ENCODE measurements at places on chromosomes 7 and 10.

- DNase-seq: no peak
Measured at GRCh38 chr7:147406521-147407135, 1183.9 kb upstream of the C7orf33 start.

DNA sequence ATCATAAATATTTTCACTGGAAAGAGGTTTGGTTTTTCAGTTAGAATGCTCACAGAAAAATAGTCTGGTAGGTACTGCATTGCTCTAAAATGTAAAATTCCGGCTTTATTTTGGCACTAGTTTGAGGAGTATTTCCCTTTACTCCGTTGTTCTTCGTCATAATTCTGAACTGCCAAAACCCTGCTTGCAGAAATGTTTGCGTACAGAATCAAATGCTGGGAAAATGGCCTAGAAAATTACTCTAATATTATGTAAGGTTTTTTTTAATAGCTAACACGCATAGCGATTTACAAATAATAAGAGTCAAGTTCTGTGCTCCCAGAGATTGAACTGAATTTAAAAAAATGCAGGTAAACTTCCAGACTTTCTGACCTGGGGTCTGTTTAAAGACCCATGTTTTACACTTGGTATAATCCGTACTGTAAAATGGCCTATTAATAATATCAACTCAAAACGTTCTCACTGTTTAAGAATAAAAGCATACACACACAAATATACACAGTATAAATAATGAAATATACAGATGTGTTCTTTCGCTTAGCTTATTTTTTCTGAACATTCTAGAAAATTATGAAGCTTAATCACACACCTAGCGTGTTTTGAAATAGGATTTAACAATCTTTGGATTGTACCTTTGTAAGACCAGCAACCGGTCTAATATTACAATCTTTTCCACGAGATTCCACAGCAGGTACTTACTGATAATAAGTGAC lies 23.5 kb upstream of the ANLN start:
- no peak for DNase-seq

DNA sequence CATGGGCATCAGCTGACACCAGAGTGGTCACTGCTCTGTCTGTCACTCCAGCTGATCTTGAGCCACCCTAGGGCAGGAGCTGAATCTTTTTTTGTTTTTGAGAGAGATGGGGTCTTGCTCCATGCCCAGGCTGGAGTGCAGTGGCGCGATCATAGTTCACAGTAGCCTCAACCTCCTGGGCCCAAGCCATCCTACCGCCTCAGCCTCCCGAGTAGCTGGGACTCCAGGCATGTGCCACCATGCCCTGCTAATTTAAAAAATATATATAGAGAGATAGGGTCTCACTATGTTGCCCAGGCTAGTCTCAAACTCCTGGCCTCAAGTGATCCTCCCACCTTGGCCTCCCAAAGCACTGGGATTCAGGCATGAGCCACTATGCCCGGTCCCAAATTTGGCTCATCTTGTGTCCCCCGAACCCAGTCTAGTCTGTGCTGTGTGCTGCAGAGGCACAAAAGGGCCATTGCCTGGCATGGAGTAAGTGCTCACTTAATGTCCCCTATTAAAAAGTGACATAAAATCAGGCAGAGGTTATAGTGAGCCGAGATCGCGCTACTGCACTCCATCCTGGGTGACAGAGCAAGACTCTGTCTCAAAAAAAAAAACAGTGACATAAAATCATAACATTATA lies 8.1 kb upstream of the FZD9 start:
- no peak for DNase-seq

DNA sequence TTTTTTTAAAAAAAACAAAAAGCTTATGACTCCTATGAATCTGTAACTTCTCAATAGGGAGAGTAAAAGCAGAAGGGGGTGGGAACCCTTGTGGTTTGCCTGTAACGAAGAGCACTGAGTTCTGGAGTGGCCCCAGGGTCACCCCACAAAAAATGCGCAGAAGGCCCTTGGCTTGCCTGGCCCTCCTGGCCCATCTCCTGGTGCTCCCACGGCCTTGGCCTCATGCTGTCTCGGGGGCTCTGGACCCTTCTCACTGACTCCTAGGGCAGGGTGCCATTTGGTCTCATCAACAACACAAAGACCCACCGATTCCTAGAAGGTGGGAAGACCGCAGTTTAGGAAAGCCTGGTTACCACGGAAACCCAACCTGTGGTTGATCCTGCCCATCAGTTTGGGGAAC lies 40.8 kb downstream of the ZNF467 start:
- DNase-seq: no peak

- no peak for DNase-seq
Measured at GRCh38 chr10:30055226-30055662, 4.1 kb downstream of the JCAD start.

- no peak for DNase-seq
Measured at GRCh38 chr10:69344591-69345252, 66.4 kb downstream of the HK1 start.

DNA sequence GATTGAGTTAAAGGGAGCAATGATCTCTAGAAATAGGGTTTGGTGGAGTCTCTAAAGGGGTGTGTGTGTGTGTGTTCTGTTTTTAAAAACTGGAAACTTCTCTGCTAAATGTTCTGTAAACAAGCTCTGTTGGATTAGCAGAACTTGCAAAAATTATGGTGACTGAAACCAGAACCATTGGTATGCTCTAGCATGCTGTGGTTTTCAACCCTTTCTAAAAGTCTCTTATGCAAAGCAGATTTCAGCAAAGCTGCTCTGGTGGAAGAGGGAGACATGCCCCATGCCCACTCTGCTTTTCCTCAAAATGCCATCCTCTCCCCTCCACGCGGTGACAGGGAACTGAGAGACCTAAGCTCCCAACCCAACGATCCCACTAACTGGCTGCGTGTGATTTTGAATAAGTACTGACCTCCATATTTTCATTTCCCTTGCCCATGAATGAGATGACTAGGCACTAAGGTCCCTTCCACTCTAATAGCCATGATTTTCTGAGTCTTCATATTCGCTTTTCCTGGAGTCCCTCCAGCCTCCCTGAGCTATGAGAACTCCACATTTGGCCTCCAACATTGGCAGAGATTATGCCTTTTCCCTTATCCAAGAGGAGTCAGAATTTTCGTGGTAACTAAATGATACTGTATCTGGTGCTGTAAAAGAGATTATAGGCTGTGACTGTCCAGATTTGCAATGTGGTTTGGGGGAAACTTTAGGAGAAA lies 117.3 kb upstream of the PALS2 start:
- DNase-seq: no peak

DNA sequence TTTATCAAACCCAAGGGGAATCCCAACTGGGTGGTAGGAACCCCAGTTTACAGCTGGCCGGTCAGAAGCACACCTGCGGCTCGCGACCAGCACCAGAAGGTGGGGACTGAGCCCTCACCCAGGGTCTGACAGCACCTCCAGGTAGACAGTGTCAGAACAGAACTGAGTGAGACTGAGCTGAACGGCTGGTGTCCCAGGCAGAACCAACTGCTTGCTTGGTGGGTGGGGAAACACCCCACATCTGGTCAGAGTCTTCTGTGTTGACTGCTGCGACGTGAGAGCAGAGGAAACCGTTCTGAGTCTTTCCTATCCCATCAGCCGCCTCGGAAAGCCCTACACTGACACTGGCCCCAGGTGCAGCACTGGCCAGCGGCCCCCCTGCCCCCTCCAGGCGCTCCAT lies 160.7 kb downstream of the MAD1L1 start:
- DNase-seq: no peak

GRCh38 chr7:94043299-94043698 lies 39.1 kb upstream of the BET1 start:
- DNase-seq: no peak

- DNase-seq: no peak
Measured at GRCh38 chr7:2804227-2804763, 39.8 kb downstream of the GNA12 start.

DNA sequence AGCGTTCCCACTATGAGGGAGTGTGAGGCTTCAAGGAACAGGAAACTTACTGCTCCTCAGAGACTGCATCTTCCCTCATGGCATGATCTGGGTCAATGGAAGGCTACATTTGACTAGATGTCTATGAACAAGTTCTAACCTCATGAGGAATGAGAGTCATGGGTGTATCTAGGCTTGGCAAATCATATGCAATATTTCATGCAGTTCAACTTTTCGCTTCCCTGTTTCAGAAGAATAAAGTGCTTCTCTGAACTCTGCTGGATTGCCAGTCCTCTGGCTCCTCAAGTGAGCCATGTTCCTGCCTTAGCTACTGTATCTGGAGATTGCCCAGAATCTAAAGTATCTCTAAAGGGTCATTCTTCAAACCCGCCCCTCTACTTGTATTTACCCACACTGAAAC lies 54.3 kb upstream of the SEMA3A start:
- DNase-seq: no peak

GRCh38 chr7:149292462-149292823 lies 30.4 kb downstream of the ZNF783 start:
- DNase-seq: no peak

DNA sequence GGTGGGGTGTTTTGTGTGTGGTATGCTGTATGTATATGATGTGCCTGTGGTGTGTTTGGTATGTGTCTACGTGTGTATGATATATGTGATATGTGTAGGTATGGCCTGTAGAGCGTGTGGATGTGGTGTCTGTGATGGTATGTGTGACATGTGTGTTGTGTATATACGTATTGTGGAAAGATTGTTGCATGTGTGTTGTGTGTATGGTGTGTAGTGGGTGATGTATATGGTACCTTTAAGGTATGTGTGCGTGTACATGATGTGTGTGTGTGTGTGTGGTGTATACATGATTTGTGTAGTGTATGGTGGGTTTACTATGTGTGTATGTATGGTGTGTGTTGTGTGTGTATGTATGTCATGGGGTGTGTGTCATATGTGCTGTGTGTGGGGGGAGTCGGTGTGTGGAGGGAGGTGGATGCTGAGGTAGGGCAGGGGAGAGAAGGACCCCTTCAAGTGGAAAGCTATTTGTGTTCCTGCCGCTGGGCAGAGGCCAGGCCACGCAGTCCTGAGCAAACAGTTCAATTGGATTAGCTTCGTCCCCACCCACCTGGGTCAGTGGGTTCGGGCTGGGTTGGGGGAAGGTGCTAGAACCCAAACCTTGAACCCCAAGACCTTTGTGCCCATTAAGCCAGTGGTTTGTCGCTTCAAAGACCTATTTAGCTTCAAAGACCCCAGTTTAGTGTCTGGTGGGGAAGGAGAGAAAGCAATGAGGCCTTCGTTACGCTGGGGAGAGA lies 1.9 kb upstream of the TRPV6 start:
- DNase-seq: no peak

DNA sequence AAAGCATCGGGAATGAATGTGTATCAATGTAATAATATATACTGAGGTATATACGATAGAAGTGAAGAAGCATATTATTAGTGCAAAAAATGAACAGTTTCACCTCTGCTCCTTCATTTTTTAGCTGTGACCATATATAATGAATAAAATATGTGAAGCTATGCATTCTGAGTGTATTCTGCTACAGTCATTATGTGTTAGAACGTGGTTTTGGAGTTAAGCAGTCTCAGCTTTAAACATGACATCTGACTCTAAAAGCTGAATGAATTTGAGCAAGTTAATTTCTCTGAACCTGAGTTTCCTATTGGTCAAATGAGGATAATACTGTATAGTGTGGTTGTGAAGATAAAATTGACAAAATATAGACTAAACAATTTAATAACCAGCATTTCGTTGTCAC lies 358.1 kb downstream of the SUGCT start:
- no peak for DNase-seq

DNA sequence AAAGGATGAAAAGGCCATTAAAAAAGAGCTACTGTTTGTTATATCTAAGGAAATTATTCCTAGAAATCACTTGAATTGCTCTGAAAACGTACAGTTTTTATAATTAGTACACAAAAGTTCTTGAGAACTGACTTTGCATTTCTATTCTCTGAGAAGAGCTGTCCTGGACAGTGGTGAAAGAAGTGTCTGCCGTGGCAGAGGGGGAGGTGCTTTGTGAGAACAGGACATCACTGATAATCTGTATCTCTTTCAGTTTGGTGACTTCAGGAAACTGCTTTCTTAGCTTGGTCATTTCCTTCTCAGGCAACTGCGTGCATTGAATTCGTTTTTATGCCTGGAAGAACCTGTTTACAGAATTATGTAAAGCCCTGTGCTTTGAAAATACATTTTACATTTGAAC lies 52.1 kb downstream of the POLL start:
- DNase-seq: peak; percentile 29

DNA sequence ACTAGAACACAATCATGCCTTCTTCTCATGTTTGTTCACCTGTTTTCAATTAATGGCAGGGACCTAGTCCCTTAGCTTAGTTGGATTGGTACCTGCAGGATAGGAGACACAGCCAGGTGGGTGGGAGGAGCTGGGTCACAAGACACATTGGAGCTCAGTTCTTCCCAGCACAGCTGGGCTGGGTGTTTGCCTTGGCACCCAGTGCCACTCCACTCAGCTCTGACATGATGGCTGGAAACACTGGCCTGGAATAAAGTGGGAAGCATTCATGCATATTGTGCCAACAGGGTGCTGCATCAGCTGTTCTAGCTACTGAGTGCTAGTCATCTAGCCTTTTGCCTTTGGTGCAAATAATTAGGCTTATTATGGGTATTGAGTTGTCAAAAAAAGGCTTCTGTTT lies 226.1 kb downstream of the PTEN start:
- no peak for DNase-seq

- DNase-seq: no peak
Measured at GRCh38 chr10:24887855-24888231, 64.6 kb downstream of the PRTFDC1 start.

DNA sequence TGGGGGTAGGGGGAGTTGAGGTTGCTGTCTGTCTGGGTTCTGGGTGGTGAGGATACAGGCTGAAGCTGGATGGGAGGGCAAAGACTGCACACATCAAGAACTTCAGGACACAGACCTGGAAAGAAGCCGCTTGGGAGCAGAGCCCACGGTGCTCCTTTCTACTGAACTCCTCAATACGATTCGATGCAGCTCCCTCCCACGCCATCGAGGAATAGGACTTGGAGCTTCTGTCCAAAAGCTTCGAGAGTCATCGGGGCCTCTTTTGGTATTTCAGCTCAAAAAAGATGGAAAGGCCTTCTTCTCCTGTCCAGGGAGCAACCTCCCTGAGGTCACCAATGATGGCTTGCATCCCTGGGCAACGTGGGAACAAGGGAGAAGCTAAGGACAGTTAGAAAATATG lies 407.1 kb upstream of the MGMT start:
- DNase-seq: no peak

DNA sequence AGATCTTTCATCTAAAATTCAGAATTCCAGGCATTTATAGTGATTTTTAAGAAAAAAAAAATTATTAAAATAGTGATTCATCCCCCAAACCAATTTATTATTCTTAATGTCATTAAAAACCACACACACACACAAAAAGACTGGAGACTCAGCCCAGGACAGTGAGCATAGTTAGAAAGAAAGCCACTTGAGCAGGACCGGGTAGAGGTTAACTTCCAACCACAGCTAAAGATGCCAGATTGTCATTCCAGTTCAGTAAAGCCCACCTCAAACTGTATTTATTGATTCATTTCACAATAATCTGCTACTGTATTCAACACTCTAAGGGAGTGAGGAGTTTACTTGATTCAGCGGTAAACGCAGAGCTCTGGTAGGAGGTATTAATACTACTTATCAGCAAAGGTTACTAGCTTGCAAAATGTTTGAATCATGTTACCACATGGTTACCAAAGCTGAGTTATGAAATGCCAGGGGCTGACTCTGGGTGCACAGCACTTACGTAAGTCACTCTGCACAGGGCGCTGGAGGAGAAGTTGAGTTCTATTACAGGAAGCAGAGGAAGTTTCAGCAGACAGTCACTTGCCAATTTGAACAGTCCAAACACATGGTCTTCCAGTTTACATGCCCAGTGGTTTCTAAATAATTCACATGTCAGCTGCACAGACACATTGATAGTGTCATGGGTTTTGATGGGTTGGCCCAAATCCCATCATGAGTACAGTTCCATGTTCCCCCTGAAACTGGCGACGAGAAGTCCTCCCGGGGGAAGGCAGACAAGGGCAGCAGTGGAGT lies 64.6 kb downstream of the KLF6 start:
- no peak for DNase-seq
